ENCODE measurements at places on chromosomes 3 and 15.
A peak's percentile ranks its signal among the peaks of the same experiment; 100 is the strongest.

- no peak for DNase-seq
These were observed 68.1 kb upstream of the SCN5A start for GRCh38 chr3:38717355-38718240.

DNA sequence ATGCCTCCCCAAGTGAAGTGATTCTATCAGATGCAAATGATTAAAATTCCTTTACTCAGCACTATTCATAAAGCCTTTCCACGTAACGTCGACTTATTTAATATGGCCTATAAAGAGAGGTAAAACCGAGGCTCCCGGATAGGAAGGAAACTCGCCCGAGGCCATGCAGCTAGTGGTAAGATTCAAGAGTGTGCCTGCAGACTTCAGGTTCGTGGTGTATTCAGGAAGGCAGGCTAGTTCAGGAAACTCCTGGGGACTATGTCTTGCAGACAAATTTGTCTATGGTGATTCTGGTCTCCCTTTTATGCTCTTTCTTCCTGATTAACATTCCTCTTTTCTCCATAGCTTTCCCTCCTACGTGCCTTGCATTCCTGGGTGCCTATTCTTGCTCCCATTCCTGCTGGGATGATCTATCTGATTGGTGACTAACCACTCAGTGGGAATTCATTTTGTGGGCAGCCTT is 150.7 kb downstream of the SST start:
- peak; percentile 96 for DNase-seq

DNA sequence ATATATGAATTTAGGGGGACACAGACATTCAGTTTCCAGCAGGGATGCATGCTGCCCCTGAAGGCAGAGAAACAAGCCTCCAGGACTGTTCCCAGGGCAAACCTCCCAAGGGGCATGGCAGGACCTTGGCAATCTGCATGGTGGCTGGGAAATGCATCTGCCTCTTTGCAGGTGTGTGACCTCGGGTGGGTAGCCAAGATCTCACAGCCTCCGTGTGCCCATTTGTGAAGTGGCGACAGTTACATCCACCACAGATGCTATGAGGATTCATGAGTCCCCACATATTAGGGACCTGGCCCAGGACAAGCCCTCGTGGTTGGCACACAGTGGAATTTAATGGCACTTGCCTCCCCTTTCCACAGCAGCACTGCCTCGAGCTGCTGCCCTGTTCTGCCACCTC is 29.9 kb downstream of the SLC28A1 start:
- no peak for DNase-seq

DNA sequence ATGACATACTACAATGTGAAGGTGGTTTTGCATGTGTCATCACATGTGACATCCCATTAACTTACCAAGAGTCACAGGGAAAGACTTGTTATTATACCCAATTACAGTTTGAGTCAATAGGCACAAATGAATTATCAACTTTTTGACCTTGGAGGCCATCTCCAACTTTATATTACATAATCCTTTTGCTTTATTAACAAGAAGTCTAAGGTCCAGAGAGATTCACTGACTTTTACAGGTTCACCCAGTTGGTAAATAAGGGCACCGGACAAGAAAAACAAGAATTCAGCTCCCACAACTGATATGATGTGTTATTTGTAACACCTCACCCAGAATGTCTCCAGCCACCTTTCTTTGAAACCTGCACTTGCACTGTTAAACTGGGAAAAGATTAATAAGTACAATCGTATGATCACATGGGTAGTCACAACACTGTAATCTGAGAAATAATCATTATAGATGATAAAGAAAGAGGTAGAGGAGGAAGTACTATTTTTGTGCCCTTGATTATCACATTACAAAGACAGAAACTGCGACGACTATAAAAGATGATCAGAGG is 928.9 kb downstream of the FHIT start:
- DNase-seq, result no peak

- DNase-seq, result peak; percentile 23
These were observed 13.3 kb downstream of the PLXND1 start for GRCh38 chr3:129593230-129593594.

Data from fibroblast of skin of scalp (primary cell).